Stimulated activated memory B cell treated with anti-CD40 and anti-IgM and Interleukin-4, amounts not matched to agents 10 μg/mL and 1 μg/mL and 100 μg/mL, for 72 hours (primary cell): ENCODE measurements at places on chromosomes 1 and 21.
A peak's percentile ranks its signal among the peaks of the same experiment; 100 is the strongest.

DNA sequence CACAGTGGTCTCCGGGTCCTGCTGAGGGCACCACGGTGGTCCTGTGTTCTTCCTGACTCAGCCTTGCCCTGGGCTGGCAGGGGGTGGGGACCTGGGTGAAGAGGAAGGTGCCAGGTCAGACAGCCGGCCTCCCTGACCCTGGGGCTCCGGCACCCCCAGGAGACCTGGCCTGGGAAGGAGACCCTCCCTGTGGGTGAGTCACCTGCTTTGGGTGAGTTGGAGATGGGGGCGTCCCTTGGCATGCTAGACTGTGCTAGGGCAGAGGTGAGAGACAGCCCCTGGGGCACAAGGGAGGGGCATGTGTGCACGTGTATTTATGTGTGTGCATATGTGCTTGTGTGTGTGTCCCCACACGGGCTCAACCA, 23.4 kb downstream of the SPSB1 start:
- no peak for ATAC-seq

DNA sequence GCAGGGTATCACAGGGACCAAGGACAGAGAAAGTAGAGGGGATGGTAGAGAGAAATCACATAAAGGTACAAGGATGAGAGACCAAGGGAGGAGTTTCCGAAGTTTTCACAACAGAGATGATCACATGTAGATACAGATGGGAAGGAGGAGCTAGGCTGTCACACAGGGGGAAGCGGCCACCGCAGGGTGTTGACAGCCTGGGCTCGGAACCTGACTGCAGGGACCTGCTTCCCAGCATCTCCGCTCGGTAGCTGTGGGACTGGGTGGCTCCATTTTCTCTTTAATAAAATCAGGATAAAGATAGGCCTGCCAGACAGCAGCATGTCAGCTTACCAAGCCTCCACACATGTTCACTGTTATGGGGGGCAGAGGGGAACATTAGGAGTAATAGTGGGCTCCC, 32.3 kb downstream of the CDCA8 start:
- no peak for ATAC-seq

DNA sequence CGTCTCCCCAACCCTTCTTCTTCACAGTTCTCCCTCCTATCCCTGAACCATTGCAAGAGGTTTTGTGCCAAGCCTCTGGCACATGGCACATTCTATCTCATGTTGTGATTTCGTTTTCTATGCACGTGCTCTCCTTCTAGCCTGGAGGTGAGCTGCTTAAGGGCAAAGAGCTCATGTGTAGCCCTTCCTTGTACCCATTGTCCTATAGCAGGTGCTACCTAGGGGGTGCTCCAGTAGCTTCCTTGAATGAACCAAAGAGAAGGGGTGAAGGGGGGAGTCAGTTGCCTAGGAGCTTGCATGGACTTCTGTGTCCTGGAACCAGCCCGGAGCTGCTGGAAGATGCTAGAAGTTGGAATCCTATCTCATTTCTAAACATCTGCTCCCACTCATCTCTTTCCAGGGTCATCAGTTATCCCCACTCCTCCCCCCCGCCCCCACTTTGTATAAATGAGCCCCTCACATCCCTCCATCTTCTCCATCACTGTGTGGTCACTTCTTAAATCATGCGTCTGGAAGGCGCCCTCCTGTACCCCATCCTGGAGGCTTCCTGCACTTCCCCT, 535 bp upstream of the DISC1 start:
- ATAC-seq, result no peak

DNA sequence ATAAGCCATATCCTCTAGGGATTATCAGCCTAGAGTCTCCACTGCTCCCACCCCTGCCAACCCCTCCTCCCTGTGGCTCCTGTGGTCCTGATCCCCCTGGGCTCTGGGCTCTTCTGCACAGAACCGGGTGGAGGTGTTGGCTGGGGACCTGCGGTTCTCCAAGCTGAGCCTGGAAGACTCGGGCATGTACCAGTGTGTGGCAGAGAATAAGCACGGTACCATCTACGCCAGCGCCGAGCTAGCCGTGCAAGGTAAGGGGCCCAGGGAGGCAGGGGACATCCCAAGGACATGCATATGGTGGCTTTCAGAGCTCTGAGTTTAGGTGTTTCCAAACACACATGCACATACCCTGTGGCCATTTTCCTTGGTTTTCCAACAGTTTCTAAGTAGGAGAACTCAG, 19.3 kb downstream of the CNTN2 start:
- ATAC-seq, result no peak

DNA sequence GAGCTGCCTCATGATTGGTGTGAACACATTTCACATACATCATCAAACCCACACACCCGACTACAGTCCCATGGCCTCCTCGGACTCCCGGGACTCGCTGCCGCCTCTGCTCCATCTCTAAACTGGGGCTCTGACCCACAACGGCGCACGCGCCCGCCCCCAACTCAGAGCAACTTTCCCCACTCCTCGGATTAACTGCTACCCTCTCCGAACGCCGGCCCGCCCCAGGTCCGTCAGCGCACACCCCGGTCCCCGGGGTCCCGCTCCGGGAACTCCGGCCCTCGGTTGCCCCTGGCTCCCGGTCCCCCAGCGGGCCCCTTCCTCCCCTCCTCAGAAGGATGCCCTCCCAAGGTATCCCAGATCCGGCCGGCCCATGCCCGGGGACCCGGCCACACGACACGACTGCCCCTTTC, 740 bp downstream of the DSTYK start:
- ATAC-seq, result no peak

- no peak for ATAC-seq
Measured at GRCh38 chr1:230713915-230714764, at the start of gene AGT. AGT (minus strand) TSS chr1:230714122; CDS start chr1:230710823, 3,299 bp downstream.

DNA sequence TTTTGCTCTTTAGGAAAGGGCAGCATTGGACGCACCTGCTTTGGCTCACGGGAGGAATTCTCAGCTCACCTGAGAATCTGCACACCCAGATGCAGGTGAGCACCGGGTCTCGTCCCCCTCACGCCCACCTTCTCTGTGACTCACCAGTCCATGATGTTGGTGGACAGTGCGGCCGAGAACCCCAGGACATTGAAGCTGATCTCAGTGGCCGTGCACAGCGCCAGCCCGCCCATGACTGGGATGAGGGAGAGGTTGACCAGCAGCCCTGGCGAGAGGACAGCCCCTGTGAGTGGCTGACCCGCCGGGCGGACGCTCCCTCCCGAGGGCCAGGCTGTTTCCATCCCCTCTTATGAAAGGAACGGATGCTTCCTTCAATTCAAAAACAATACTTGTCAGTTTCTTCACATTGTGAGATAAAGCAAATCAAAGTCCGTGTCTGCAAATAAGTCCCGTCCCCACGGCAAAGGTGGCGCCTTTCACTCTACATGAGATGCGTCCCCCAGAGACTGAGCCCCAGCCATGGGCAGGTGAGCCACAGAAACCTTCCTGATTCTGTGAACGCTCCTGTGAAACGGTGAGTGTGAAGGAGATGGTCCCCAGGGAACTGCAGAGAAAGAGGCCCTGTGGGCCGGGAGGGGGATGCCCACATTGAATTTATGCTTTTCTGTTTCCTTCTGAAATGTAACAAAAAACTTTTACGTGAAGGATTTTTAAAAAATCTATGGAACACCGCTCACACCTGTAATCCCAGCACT, 12.7 kb upstream of the CDK11B start:
- no peak for ATAC-seq

GRCh38 chr21:45990741-45991605, 9.4 kb downstream of the COL6A1 start:
- ATAC-seq, result no peak

GRCh38 chr1:76268341-76268740, 193.8 kb downstream of the ST6GALNAC3 start:
- no peak for ATAC-seq

DNA sequence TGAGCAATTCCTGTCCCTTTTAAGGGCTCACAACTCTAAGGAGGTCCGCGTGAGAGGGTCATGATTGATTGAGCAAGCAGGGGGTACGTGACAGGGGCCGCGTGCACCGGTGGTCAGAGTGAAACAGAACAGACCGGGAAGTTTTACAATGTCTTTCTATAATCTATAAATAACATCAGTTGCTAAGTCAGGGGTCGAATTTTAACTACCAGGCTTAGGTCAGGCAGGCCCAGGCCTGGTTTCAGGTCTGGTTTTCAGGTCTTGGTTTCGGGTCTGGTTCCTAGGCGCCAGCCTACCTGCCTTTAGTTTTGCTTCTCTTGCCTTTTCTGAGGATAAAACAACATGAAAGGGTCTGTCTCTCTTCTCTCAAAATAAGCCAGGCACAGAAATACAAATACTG, 476.0 kb upstream of the CAMK1G start:
- ATAC-seq, result no peak

- ATAC-seq, result no peak
Measured at GRCh38 chr1:7721940-7722669, 49.0 kb upstream of the VAMP3 start.

DNA sequence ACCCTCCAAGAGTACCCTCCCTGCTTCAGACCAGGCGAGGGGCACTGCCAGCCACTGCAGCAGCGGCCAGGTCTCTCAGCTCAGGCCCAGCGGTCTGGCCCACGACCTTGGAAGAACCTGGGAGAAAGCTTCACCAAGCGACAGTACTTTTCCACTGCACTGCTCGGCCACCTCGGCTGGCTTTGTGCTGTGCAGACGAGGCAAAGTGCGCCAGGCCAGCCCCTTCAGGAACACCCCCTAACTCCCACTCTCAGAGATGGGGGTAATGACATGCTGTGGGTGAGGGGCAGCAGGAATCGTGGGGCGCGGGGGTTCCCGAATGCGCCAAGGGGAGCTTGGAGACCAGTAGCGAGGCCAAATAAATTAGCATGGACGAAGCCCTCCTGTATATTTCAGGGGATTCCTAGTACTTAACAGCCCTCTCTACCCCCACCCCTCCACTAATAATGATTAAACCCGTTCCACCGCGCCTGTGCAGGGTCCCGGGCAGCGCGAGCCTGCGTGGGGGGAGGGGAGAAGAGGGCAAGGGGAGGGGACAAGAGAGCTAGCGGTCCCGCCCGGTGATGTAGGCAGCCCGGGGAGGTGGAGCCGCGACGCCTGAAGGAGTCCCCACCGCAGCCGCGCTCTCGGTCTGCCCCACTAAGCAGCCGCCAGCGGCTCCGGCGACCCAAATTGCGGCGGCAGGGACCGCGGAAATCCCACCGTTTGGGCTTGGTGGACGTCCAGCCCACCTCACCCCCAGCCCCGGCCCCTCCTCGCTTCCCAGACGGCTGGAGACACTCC, at the start of gene FAM43B:
FAM43B (plus strand) TSS at position 629 of the 783 bp plus-strand sequence. CDS start 401 bp downstream, outside the sequence.
- no peak for ATAC-seq

DNA sequence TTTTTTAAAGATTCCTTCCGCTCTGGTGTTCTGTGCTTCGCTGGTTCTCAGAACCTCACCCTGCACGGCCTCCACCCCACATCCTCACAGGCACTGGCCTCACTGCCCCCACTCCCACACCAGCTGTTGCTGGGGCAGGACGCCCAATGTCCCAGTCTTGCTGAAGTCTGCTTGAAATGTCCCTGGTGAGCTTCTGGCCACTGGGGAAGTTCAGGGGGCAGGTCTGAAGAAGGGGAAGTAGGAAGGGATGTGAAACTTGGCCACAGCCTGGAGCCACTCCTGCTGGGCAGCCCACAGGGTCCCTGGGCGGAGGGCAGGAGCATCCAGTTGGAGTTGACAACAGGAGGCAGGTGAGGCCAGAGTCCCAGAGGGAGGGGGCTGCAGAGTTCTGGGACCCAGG, at the start of gene C1QA:
C1QA (plus strand) TSS at position 276 of the 400 bp plus-strand sequence. CDS start 989 bp downstream, outside the sequence.
- ATAC-seq, result no peak

DNA sequence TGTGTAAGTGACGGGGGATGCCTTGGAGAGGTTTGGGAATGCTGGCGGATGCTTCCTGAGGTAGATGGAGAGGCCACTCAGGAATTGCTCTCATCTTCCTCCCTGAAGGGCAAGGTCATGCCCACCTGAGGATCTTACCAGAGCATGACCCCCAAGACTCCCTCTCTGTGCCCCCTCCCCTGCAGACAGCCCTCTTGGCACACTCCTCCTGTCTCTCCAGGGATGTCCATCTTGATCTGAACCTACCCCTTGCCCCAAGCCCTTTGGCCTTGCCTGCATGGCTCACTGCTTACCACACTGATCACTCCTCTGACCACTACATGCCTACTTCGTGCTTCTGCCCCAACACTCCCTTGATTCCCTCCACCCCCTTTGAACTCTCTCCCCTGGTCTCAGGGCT, 17.9 kb upstream of the MPL start:
- ATAC-seq, result peak; percentile 38

- no peak for ATAC-seq
Measured at GRCh38 chr1:7393136-7393535, 378.0 kb upstream of the VAMP3 start.

DNA sequence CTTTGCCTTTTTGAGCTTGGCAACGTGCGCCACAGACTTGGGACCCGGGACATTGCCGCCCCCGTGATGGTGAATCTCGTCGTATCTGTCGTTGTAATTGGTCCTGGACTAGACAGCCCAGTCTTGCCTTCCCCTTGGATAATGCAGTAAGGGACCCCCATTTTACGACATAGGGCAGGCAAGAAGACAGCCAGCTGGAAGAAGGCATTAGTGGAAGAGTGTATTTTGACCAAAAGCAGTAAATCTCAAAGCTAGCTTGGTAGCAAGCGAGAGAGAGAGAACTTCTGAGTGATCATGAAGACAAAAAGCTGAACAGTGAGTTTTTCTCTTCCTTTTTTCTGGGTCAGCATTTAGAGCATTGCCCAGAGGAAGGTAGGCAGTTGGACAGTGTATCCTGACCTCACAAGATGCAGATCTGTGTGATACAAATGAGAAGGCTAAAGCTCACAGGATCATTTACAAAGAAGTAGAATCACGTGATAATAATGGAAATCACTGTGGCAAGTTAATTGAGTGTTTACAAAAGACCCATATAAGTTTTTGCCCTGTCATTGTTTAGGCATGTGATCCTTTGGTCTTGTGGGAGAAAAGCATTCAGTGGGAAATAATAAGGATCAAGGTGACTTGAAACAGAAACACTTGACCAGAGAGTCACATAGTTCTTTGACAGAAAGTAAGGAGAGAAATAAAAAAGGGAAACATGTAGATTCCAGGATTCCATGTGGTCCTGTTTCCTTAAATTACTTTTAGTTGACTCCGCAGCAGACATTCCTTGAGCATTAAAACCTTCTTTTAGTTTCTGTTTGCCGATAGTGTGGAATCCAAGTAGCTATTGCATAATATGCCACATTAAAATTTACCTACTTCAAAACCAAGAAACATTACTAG, 66.3 kb downstream of the CNST start:
- no peak for ATAC-seq

DNA sequence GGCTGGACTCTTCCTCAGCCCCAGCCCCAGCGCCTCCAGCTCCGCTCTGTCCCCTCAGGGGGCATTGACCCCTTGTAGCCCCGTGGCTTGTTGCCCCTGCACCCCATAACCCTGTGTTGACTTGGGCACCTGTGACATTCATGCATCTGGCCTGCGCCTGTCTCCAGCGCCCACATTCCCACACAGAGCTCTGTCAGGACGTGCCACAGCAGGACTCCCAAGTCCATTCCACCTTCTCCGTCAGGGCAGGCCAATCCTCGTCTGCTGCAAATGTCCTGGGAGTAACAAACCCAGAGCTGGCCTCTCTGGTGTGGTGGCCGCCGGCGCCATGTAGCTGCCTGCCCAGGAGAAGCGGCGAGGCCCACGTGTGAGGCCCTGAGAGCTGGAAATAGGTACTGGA, 60.6 kb downstream of the AGPAT3 start:
- ATAC-seq, result no peak
